ENCODE measurements at places on chromosomes 2 and 18. TPM values are rescaled to one million over a fixed set of nuclear protein-coding genes. Genes with fewer than 3 reads are reported as not detected.

- DNase-seq, result no peak
Observed at GRCh38 chr2:11698009-11698922, 28.3 kb upstream of the NTSR2 start.

DNA sequence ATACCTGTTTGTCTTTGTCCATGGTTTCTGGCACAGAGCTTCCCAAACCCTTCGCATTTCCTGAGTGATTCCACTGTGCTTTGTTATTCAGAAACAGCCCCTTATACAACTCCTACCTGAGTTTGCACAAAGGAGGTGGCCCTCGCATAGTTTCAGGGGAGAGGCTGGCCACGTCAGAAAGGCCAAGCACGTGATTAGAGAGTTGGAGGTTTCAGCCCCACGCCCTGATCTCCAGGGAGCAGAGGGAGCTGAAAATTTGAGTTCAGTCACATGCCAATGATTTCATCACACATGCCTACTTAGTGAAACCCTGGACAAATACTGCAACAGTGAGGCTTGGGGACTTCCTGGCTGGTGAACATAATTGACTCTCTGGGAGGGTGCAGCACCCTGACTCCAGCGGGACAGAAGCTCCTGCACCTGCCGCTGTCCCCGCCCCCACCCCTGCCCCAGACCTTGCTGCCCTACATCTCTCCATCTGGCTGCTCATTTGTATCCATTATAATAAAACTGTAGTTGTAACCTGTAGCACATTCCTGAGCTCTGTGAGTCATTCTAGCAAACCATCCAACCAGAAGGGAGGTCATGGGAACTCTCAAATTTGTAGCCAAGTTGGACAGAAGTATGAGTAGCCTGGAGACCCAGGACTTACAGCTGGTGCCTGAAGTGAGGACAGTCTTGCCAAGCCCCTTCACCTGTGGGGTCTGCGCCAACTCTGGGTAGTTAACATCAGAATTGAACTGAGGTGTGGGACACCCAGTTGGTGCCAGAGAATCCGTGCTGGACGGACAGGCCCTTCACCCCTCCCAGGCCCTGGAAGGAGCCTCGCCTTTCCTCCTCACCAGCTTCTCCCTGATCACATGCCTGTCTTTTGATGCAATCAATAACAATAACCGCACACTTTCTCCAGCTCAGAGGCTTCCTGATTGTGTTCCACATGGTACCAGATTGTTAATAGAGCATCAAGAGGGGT is 224.3 kb downstream of the ANAPC1 start:
- DNase-seq, result no peak

DNA sequence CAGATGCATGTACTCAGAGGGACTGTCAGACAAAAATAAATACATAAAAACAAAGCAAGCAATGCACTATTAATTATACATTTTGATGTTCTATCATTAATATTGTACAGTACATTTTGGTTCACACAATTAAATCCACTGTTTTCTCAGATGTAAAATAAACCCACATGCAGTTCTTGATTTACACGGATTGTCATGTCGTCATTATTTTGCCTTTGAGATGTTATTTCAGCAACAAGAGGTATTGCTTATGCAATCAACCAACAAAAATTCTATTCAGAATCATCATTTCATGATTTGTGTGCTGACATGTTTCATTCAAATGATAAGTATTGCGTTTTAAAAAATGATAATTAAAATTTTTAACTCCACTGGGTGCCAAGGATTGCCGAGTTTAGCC is 79.2 kb downstream of the TSHZ1 start:
- DNase-seq, result no peak

DNA sequence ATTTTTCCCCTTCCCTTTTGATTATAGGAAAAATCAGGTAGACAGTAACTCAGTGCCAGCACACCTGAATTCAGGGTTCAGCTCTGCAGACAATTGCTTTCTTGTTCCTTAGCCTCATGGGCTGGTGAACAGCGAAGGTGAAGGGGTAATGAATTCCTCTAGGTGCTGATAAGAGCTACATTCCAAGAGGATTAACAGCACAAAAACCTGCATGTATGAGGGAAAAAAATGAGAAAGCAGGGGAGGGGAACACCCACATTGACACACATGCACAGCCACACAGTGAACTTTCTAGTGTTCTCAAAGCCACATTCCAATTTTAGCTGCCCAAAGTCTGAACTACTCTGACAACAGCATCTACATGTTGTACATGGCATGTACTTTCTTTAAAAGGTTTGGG is 46.1 kb downstream of the SPATS2L start:
- no peak for DNase-seq

- peak; percentile 3 for DNase-seq
Observed at GRCh38 chr18:43587538-43588153, 310.4 kb upstream of the SYT4 start.

DNA sequence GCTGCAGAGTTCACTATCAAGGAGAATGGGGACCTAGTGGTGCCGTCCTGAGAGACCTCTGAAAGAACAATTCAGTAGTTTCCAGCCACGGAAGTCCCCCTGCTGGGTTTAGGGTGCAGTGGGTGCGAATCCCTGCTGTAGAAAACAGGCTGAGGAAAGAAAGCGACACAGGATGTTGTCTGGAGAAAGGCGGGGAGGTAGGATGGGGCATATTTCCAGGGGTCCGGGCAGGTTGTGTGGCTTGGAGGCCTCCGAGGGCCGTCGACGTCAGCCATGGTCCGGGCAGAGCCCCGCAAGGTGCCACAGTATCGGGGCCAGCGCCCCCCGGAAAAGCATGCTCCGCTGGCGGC is 807 bp upstream of the CREB1 start:
- DNase-seq, result no peak

GRCh38 chr18:57906852-57907251 is 103.7 kb upstream of the ATP8B1 start:
- peak; percentile 15 for DNase-seq

- no peak for DNase-seq
Observed at GRCh38 chr2:192675681-192676080, 480.9 kb upstream of the TMEFF2 start.

- no peak for DNase-seq
Observed at GRCh38 chr2:132782176-132782783, 112.3 kb upstream of the LYPD1 start.

- DNase-seq, result peak; percentile 27
Observed at GRCh38 chr2:181004647-181005325, 24.4 kb downstream of the UBE2E3 start.

DNA sequence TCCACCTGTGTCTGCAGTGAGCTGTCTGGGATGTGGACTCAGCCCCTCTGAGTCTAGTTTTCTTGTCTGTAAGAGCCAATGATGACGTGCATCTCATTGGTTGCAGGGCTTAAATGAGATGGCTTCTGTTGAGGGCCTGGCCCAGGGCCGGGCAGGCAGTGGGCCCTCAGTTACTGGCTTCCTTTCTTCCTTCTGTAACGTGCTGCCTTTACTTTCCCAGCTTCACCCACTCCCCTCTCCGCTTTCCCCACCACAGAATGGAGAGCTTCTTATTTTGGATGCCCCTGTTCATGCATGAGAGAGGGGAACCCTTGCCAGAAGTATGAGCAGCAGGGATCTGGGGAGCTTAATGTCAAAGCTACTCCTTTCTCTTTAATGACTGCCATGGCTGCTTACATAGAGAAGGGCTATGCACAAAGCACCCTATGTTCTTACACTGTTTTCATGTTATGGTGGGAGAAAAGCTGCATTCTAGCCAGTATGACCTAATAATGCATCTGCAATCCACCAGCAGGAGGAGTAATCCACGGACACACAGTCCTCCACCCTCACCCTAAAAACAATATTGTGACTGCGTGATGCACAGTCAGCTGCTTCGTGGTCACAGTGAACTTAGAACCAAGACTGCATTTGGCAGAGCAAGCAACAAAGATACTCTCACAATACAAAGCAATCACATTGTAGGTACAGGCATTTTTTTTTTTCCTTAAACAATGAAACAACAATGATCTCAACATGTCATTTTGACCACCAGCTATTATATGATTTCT is 37.2 kb downstream of the CREG2 start:
- peak; percentile 11 for DNase-seq

DNA sequence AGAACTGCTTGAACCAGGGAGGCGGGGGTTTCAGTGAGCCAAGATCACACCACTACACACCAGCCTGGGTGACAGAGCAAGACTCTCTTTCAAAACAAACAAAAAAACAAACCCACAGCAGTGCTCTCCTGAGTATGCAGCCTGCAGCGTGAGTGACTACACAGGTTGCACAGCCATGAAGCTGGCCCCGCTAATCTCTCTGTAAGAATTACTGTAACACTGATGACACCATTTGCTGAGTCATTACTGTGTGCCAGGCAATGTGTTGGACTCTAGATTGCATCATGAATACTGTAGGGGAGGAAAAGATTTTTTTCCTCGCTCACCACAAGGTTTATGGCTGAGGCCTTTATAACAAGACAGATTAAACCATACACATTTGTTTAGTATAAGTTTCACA is 118.6 kb upstream of the ATP8B1 start:
- peak; percentile 55 for DNase-seq

GRCh38 chr18:44589693-44590355 is 90.9 kb upstream of the SETBP1 start:
- DNase-seq, result no peak

- DNase-seq, result no peak
Observed at GRCh38 chr2:231159306-231159705, 34.5 kb upstream of the HTR2B start.

DNA sequence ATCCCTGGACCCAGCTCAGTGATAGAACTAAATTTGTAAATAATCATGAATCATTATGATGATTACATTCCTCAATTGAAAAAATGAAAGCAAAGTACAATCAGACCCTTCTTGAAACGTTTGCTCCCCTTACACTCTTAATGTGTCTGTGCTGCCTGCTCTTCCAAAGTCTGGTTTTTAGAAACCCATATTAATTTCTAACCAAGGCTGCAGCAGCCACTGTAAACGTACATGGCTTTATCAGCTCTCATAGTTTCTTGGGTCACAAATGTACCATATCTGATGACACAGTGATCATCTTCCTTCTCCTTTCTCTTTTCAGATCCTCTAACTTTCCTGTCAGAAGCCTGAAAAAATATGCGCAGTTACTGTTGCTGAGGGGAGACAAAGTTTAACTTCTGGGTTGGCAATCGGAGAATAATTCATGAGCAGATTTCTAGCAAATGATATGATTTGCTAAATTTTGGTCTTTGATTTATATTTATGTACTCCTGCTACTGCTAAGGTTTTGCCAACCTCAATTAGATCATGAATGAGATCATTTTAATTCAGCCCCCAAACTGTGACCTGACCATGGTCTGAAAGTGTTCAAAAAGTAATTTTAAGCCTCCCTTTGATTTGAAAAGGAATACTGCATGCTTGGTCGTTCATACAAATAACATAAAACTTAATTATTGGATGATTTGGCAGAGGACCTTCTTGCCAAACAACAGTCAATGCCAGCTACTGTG is 12.3 kb downstream of the ZEB2 start:
- no peak for DNase-seq

- DNase-seq, result no peak
Observed at GRCh38 chr2:20299113-20299512, 51.5 kb downstream of the PUM2 start.

GRCh38 chr2:222915092-222915957 is 54.5 kb downstream of the ACSL3 start:
- no peak for DNase-seq

Gene PRKAG3
- not detected for total RNA-seq

Gene DLGAP1
- total RNA-seq, result 0.20 TPM

Gene STAT4
- 0.34 TPM for total RNA-seq

Gene MOGAT1
- total RNA-seq, result not detected

Gene CYTIP
- total RNA-seq, result 0.42 TPM

Gene CD207
- total RNA-seq, result not detected

Gene UNC80
- total RNA-seq, result 0.11 TPM

Gene ITGAV
- 15.5 TPM for total RNA-seq

Gene CRYGD
- not detected for total RNA-seq

Gene M1AP
- 0.11 TPM for total RNA-seq
